ENCODE measurements at places on chromosomes 1 and 21.

GRCh38 chr1:166330096-166330495, 163.3 kb upstream of the FAM78B start:
- no peak for DNase-seq

DNA sequence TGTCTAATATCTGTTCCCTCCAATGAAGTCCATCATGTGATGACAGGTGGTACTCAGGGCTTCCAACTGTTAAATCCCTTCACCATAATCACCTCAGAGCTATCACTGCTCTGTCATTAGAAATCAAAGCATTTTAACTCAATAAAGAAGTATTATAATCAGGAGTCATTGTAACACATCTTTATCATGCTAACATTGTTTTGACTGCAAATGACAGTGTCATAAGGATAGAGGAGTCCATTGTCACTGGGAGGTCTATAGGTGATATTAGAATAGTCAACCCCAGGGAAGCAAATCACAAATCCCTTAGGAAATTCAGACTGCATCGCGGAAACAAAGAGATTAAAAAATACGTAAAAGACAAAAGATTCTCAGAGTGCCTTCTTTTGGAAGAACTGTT, 30.8 kb downstream of the LRRC53 start:
- no peak for DNase-seq

- no peak for DNase-seq
These were observed 382 bp downstream of the TRMT1L start for GRCh38 chr1:185156288-185156853.

DNA sequence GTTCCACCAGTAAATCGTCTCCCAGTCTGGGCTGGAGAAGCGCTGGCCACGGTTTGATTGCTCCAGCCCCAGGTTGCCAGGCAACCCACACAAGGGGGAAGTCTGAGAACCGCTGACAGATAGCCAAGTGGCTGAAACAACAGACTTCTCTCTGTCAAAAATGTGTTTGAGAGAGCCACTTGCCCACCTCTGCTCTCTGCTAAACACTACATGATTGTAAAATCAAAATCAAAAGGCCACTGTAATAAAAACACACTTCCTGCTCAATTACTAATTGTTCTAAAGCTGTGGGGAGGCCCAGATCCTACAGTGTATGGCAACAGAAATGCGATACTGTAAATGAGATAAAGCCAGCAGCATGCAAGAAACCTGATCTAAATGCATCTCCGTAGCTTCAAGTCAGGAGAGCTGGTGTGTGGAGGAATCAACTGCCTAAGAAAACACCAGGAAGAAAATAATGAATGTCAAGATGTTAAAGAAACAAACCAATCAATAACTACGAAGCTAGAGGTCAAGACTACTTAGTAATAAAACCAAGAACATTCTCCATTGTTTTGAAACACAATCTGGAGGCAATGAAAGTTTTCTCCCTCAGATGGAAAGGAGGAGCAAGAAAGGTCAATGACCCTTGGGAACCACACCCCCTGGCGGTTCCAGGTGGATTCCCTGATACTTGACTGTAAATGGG, 121.2 kb downstream of the SLC45A1 start:
- DNase-seq: no peak

GRCh38 chr21:38760017-38760761, 45.5 kb upstream of the ETS2 start:
- no peak for DNase-seq

DNA sequence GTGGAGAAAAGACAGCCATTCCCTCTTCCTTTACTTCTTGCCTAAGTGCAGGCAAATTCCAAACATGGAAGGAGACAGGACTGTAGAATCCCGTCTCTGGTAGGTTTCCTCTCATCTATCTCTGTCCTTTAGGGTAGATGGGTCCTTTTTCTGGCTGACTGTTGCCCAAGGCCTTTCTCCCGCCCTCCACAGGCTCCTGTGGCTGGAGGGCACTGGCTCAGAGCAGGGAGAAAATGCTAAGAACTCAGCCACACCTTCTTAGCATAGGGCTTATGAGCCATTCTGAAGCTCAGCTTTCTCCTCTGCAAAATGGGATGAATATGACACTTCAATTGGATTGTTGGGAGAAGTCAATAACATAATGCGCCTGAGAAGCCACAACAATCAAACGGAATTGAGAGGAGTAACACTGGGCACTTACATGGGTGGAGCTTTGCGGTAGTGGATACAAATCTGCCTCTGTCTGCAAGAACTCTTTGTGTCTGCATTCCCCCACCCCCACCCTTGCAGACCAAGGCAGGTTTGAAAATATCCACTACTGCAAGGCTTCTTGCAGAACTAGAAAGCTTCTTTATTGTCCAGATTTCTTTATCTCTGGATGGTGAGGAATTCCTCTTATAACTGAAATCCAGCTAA, 94.7 kb downstream of the CSMD2 start:
- DNase-seq: no peak

GRCh38 chr1:39755965-39756659, 15.0 kb downstream of the OXCT2 start:
- no peak for DNase-seq

DNA sequence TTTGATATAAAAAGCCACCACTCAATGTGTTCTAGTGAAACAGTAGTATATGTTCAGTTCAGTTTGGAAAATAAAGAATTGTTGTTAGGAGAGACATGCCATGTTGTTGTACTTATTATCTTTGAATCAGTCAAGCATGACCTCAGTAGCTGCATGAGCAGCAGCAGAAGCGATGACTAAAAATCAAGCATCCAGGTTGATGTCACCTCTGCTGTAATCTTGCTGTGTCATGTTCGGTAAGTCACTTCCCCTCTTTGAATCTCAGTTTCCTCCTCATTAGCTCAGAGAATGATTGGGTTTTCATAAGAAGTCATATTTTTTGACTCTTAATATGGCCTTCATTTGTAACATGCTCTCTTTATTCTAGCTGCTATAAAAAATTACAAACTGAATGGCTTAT, 428.4 kb upstream of the B3GALT2 start:
- no peak for DNase-seq

GRCh38 chr1:201877877-201878401, 10.8 kb upstream of the SHISA4 start:
- no peak for DNase-seq

- no peak for DNase-seq
These were observed 333.3 kb upstream of the ZRANB2 start for GRCh38 chr1:71414179-71414578.

DNA sequence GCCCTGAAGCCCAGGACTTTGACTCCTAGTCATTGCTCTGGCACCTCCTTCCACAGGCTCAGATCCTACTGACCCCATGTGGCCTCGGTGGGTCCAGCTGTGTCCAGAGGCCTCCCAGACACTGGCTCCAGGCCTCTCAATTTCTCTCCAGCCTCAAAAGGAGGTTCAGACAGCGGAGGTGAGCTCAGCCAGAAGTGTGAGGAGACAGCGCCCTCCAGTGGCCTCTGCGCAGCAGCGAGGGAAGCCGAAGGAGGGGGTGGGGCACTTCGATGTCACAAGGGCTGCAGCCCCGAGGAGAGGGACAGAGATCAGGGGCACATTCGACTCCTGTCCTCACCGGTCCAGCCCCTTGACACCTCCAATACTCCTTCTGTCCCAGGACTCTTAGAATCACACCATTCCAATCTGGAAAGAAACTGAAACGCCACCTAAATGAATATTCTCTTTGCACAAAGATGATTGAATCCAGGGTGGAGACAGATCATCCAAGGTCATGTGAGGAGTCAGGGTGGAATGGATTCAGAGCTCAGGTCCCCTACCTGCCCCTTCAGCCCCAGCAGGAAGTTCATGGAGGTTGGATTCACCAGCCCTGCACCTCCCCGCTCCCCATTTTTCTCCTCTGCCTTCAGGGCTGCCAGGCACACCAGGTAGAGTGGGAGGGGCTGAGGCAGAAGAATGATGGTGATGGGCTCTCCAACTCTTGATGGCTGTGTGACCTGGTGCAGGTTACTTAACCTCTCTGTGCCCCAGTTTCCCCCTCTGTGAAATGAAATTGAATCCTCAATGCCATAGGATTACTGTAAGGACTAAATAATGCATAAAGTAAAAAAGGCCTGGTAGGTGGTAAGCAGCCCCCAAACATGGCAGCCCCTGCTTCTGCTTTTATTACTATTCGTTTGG, 34.8 kb upstream of the ZBTB40 start:
- DNase-seq: peak; percentile 95

- no peak for DNase-seq
These were observed 8.9 kb downstream of the YBX1 start for GRCh38 chr1:42691157-42691498.

DNA sequence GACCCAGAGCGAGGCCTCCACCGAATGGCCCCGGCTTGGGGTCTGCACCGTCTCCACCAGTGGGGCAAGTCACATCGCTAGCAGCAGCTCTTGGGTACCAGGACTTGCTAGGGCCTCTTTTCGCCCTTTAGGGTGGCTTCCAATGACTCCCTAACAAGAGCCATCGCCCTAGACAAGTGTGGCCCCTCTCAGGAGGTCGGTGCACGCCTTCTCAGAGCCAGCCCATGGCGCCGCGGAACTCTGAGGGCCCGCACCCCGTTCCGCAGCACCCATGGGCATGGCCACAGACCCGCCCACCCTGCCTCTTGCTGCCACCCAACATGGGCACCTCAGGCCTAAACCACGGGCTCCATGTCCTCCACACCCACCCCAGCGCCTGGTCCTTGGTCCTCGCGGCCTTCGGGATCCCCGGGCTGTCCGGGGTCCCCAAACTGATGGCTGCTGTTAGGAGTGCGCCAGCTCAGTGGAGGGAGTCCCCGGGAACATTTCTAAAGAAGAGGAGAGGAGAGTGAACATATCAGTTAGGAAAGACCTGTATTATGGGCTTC, 3.2 kb upstream of the CACNA1S start:
- no peak for DNase-seq

DNA sequence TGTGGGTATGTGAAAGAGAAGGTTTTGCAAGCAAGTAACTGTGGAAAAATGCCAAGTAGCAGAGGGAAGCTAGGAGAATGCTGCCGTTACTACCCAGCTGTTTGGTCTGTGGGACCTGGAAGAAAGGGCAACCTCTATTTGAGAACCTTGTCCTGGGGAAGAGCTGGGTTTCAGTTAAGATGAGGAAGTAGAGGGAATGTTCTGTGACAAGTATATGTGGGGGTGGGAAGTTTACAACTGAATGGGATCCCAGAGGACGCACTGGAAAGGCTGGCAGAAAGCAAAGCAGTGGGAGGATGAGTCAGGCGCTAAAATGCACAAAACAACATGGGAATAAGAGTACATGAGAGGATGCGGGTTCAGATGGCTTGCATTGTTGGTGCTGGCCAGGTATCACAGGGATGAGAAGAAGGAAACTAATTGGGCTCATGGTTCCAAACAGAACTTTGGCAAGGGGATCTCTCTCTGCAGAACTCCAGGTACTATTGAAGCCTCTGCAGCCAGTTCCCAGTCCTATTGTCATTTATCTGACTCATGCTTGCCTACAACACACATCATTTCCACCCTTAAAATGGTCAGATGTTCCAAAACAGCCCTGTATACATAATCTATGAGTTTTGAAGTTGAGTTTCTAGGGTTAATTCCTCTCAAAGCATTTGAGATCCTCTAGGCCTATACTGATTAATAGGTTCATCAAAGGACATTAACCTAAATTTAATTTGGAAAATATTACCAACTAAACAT, 88.5 kb upstream of the VAV3 start:
- DNase-seq: no peak

- DNase-seq: no peak
These were observed 986 bp downstream of the TCEANC2 start for GRCh38 chr1:54054438-54054749.

- no peak for DNase-seq
These were observed 334 bp downstream of the CTH start for GRCh38 chr1:70411360-70411844.

DNA sequence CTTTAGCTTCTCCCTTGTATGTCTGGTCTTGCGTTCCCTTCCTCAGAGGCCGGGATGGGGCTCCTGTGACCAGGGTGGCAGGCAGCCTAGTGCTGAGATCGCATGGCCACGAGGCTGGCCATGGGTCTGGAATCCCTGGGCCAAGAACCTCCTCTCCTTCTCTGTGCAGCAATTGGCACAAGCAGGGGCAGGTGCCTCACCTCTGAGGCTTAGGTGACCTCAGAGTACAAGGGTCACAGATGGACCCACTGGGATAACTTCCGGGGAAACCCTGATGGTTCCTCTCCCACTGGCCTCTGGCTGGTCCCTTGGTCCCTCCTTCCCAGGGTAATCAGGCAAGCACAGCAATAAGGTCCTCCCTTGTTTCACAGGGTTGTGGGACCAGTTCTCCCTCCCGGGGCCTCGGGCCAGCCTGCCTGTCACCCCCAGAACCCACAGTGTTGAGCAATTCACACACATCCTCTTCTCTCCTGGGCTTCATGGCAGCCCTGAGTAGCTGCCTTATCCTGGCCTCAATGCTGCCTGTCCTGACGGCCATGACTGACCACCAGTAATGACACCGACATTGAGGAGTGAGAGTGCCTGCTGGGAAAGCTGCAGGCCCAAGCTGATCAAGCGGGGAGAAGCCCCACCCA, 38.6 kb downstream of the BMP8A start:
- no peak for DNase-seq

GRCh38 chr1:46532095-46532494, 19.4 kb downstream of the KNCN start:
- DNase-seq: no peak

DNA sequence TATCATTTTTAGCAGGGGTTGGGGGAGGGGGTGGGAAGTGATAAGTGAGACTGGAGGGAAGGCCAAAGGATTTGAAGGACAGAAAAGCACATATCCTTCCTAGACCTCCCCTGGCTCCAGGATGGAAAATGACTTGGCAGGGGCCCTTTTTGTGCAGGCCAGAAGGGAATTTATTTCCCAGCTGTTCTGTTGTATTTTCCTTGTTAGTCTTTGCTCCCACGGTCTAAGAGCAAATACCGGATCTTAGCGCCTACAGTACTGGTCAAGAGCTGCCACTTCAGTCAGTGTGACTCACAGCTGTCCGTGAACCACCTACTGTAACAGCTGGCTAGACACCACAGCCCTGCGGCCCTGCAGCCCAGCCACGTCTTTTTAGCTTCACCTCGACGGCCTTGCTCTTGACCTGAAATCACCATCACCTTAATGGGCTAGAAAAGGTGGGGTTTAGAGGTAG, 51.0 kb upstream of the ERRFI1 start:
- no peak for DNase-seq

DNA sequence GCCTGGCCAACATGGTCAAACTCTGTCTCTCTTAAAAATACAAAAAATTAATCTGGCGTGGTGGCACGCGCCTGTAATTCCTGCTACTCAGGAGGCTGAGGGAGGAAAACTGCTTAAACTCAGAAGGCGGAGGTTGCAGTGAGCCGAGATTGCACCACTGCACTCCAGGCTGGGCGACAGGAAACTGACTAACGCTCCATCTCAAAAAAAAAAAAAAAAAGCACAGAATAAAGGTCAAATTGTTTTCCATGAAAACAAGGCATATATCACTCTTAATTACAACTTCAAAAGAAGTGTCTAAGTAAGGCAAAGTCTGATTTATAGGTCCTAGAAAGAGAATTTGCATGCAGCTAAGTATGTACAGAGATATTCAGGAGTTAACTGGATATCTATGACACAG, 25.6 kb downstream of the EYA3 start:
- DNase-seq: no peak
